ENCODE measurements at places on chromosomes 2 and 18. TPM values are rescaled to one million over a fixed set of nuclear protein-coding genes. Genes with fewer than 3 reads are reported as not detected.

- peak; percentile 89 for DNase-seq
Measured at GRCh38 chr18:35355140-35355618, 11.0 kb upstream of the ZNF24 start.

GRCh38 chr2:223262946-223263345, 211.0 kb downstream of the KCNE4 start:
- peak; percentile 85 for DNase-seq

DNA sequence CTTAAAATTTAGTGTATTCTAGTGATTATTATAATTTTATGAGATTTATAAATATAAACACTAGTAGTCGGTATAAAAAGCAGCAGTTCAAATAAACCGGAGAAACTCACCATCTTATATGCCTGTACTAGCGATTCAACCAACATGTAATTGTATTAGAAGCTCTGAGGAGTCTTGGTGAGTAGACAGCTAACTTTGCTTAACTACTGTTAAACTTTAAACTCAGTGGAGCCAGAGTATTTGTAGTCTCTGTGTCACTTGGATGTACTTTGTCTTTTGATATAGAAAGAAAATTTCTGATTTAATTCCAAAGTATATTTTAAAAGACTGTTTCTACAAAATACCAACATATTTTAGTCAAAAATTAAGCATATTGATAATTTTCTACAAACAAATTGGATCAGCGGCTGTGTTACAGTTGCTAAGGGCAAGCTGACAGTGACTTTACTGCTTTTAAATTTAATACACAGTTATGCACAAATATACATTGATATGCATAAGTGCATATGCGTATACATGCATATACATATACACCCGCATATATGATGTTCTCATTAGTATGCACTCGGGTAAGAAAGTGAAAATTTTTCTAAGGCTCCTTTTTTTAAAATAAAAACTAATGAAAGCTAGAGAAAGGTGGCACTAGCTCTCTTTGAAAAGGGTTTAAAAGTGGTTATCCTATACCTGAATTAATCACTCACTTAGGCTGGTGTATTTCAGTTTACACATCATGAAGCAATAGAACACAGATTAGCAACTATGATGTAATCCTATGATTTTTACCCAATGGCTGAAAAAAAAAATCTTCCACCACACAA, 374.5 kb downstream of the NCKAP5 start:
- no peak for DNase-seq

DNA sequence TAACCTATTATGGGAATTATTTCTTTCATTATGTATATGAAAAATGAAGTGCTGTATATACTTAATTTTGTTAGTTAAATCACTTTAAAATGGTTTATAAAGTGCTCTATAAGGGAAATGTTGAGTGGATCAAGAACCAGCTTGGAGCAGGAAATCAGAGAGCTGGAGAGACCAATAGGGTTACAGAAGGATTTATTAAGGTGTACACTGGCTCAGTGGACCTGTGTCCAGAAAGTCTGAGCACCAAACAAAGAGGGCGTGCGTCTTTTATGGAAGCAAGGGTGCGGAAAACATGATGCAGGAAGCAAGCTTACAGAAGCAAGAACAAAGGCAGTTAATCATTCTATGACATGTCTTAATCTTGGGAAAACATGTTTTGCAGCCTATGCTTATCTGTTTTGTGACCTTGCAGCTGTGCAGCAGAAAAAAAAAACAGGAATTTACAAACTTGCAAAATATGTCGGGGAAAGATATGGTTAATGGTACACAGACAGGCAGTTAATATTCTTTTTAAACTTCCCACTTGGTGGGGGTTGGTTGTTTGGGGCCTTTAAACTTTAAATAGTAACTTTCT, 65.2 kb upstream of the SLC35G4 start:
- DNase-seq: no peak

DNA sequence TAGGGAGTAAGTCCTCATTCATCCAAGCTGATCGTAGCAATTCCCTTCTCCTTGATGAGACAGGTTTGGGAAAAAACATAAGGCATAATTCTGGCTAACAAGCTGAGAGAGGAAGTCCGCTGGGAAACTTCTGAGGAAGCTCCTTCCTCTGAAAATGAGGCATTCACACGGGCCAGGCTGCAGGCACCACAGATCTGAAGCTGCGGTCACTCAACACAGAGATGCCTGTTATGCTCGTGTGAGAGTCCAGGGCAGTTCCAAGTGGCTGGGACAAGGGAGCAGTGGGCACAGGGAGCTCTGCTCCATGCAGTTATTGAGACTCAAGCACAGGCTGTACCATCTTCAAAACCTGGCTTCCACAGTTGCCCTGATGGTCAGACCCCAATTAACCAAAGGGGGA, 200.9 kb upstream of the ID2 start:
- no peak for DNase-seq

DNA sequence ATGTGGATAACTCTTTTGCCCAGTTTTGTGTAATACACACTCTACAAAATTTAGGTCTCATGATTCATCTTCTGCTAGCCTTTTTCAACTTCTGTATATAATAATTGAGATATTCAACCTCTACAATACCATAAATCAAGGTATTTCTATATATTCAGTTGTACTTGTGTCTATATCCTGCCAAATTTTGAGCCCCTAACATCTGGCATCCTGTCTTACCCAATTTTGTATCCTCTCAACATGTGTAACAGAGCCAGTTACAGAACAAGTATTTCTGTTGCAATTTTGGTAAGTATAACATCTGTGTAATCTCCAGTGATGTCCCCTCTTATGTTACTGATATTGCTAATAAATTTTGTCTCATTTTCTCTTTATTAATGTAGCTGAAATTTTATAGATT, 145.8 kb downstream of the TRIB2 start:
- DNase-seq: no peak

Gene NGEF
- 1.2 TPM for total RNA-seq

Gene IL1B
- 3.1 TPM for total RNA-seq

Gene GKN2
- total RNA-seq: 0.96 TPM

All from umbilical cord (tissue), 2 donors.